CD4-positive, alpha-beta T cell treated with Interleukin-15 for 1 hour (primary cell): ENCODE measurements at places on chromosomes 3 and 15.

- DNase-seq, result no peak
These were observed 43.4 kb downstream of the FEZF2 start for GRCh38 chr3:62329971-62330370.

DNA sequence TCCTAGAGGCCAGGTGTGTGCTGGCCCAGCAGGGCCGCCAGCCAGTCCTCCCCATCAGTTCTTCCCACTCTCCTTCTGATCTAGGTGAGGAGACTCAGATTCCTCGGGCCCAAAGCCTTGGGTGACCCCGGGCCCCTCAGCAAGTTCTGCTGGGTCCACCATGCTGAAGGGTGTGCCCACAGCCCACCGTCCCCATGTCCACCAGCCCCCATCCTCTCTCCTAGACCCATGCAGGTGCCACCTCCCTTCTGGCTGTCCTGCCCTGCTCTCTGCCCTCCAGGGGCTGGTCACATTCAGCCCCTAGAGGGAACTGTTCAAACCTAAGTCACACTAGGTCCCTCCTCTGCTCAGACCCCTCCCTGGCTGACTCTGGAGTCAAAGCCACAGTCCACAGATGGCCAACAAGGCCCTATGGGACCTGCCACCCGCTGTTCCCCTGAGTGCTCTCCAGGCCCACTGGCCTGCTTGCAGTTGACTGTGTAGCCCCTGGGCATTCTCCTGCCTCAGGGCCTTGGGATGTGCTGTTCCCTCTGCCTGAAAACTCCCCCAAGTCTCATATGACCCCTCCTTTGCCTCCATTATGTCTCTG, 878 bp upstream of the TLR9 start:
- peak; percentile 13 for DNase-seq

- no peak for DNase-seq
These were observed 13.6 kb downstream of the RNF13 start for GRCh38 chr3:149826636-149827035.

GRCh38 chr15:40281801-40282146, 1.1 kb downstream of the ANKRD63 start:
- no peak for DNase-seq

- DNase-seq, result no peak
These were observed 79.3 kb downstream of the RPL22L1 start for GRCh38 chr3:170790647-170791046.

GRCh38 chr3:27633224-27633545, 88.9 kb downstream of the EOMES start:
- DNase-seq, result no peak

GRCh38 chr3:41915353-41915752, 46.5 kb downstream of the ULK4 start:
- DNase-seq, result no peak
